ENCODE measurements at places on chromosomes 3 and 15.
A peak's percentile ranks its signal among the peaks of the same experiment; 100 is the strongest.

DNA sequence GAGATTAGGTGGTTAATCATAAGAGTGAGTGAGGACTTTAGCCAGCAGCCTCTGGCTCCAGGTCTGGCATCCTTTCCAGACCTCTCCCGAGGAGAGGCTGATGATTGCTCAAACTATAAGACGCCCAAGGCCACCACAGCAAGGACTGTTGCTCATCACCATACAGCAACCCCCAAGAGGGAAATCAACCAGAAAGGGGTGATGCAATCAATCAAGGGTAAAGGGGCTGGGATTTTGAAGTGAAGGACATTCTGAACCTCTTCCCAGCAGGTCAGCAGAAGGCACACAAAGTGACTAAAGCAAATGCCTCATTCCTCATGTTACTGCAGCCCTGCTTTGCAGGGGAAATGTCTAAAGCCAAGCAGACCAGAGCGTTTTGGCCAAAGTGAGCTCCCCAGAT is 247.3 kb upstream of the IGF1R start:
- no peak for DNase-seq

DNA sequence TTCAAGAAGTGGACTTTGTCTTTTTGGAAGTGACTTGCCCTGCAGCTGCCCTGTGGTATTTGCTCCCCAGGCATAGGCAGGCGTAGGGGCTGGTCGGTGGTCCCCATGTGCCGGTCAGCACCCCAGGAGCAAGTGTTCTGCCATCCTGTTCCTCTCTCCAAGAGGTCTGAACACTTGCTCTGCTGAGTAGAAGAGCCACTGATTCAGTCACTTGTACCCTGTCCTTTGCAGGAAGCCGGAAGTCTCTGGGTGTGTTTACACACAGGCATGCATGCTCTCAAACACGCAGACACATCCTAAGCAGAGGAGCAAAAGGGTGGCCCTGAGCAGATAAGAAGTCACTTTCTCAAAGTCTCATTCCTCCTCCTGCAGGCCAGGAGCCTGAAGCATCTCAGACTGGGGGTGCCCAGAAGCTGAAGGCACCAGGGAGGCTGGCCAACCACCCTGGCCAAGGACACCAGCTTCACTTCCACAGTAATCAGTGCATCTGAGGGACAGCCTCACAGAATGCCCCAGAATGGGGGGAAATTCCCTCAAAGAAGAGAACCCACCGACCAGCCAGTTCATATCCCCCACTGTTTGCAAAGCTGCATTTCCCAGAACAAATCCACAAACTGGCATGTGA is 88.7 kb upstream of the POMGNT2 start:
- no peak for DNase-seq

DNA sequence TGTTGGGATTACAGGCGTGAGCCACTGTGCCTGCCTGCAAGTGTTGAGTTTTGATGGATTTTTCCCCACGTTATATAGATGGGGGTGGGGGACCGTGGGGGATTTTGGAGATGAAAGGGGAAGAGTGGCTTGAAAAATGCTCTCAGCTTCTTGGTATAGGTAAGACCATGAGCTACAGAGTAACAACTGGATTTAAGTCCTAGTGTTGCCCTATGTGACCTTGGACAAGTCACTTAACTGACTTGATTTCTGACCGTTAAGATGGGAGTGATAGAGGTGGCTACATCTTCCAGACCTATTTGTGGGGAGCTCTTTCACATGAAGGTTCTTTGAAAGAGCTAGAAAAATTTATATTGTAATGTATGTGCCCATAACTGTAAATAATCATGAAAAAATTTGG is 13.3 kb downstream of the TRIM71 start:
- no peak for DNase-seq

DNA sequence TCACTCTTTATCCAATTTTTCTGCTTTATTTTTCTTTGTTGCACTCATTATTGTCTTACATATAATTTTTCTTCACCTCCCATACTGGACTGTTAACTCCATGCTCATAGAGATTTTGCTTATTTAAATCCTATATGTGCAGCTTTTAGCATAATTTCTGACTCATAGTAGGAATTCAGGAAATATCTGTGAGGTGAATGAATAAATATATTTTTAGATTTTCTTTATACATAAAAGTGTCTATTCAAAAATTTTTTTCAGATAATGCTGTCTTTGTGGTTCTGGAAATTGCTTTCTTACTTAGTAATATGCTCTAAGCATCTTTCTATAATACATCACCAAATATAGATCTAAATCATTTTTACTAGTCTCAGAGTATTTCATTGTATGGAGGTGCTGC is 191.8 kb upstream of the SUCLG2 start:
- no peak for DNase-seq

GRCh38 chr3:78659386-78659987 is 1108.3 kb downstream of the ROBO1 start:
- DNase-seq, result peak; percentile 63

DNA sequence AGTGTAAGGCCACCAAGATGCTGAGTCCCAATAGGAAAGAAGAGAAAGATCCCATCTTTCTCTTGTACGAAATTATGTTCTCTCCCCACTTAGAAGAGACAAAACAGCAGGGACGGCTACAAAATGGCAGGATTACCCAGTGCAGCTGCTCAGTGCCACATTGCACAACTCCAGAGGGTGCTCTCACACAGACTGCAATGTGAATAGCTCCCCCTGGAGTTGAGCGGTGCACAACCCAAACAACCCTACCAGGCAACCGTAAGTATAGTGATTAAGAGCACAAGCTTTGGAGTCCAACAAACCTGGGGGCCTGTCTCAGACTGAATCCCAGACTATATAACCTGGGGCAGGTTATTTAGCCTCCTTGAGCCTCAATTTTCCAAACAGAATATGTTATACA is 3.1 kb upstream of the BHLHE40 start:
- DNase-seq, result peak; percentile 77

DNA sequence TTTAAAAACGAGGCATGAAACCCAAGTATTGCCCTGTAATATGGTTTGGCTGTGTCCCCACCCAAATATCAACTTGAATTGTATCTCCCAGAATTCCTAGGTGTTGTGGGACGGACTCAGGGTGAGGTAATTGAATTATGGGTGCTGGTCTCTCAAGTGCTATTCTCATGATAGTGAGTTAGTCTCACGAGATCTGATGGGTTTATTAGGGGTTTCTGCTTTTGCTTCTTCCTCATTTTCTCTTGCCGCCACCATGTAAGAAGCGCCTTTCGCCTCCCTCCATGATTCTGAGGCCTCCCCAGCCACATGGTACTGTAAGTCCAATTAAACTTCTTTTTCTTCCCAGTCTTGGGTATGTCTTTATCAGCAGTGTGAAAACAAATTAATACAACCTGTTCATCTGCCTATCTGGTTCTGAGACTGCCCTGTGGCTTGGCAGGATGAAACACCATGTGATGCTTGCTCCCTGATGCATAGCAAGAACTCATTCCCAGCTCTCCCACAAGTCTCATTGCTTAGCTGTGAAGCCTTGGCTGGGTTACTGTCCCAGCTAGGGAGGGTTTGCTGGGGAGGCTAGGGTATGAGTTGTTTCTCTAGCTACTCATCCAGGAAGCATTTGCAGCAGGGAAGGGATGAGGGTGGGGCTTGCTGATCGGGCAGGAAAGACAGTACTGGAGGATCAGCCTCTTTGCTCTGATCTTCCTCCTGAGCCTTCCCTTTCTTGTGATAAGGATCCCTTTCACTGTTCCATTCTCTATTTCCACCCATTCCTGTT is 3.7 kb upstream of the SQOR start:
- no peak for DNase-seq

GRCh38 chr3:159724627-159725026 is 264.0 kb upstream of the IL12A start:
- no peak for DNase-seq
